ENCODE measurements at places on chromosomes 11 and 22.

DNA sequence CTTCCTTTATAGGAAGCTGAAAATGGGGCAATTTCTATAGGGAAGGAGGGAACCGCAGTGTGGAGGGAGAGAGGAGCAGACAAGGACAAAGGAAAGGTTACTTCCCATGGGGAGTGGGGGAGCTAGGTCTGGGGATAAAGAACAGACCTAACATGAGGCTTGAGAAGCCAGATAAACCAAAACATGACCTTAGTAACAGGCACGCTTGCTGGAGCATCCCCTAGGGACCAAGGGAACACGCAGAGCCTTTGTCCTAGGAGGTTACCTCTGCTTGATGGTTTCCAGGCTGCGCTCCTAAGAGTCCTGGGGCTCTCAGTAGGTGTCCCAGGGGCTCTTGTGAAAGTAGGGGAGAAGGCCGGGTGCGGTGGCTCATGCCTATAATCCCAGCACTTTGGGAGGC is 271.4 kb upstream of the NCAM1 start:
- DNase-seq = no peak

DNA sequence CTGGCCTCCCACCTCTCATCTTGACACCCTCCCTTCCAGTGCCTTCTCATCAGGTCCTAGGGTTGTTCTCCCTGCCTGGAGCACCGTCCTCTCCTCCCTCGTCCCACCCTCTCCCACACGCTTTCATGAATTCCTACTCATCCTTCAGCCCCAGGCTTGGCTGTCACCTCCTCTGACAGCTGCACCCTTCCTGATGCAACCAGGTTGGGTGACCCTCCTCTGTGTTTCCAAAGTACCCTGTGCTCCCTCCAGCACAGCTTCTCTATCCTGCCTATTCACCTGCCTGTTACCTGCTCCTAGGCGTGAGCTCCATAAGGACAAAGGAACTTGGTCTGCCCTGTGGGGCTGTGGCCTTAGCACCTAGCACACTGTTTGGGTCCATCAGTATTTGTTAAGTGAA is 58.4 kb downstream of the SGSM3 start:
- no peak for DNase-seq

DNA sequence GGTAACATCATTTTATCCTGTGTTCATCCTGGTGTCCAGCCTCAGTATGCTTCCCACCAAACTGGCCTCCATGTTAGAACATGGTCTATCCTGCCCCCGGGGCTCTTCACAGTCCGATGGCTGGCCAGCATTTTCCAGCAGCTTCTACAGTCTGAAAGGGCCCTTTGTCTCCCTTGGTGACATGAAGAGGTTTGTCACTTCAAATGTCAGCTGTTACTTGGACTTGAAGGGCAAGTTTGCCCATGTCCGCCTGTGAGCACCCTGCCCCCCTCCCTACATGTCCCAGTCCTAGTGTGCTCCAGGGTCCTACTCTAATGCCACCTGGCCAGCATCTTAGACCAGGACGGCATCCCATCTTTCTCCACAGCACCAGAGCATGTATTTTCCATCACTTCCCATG is 24.7 kb downstream of the PATZ1 start:
- DNase-seq = no peak

GRCh38 chr22:32695451-32695891 is 106.0 kb upstream of the TIMP3 start:
- no peak for DNase-seq

GRCh38 chr11:112229746-112230433 is 3.7 kb downstream of the PTS start:
- no peak for DNase-seq

- DNase-seq = no peak
These were observed 111.9 kb downstream of the MRTFA start for GRCh38 chr22:40524392-40525249.

DNA sequence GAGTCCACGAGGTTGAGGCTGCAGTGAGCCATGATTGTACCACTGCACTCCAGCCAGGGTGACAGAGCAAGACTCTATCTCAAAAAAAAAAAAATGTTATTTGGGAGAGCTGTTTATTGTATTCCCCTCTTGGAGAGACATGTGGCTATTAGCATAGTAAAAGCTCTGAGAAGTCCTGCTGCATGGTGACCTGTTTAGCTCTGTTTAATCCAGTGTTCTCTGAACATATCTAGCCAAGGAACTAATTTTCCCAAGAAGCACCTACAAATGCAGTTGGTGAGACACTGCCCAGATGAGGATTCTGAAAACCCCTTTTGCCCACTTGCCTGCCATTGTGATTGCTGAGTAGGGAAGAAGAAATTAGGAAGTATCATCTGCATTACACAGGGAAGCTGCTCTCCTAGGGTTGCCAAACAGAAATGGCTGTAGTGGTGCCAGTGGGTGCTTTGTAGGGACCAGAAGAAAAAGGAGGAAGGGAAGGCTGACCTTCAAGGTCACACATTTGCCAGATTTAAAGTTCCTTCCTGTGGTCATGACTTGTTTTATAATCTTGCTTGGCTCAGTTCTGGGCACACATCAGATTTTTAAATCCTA is 15.7 kb downstream of the TIMP3 start:
- no peak for DNase-seq

GRCh38 chr22:21688706-21689381 is 23.0 kb downstream of the PPIL2 start:
- no peak for DNase-seq

GRCh38 chr11:71977743-71978418 is 20.8 kb upstream of the IL18BP start:
- DNase-seq = no peak

- DNase-seq = no peak
These were observed 40.0 kb downstream of the DDI1 start for GRCh38 chr11:104076455-104076854.

DNA sequence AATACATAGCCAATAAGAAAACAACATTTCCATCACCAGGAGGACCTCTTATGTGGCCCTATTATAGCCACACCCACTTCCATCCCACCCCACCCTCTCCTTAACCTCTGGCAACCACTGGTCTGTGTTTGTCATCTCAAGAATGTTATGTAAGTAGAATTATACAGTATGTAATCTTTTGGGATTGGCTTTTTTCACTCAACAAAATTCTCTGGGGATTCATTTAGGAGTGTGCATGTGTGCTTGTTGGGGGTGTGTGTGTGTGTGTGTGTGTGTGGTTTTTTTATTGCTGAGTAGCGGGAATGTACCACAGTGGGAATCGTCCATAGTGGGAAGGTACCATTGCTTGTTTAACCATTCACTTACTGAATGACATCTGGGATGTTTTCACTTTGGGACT is 5.2 kb downstream of the KCNJ5 start:
- no peak for DNase-seq

- no peak for DNase-seq
These were observed 486 bp downstream of the CLMP start for GRCh38 chr11:123194337-123195187.

- DNase-seq = no peak
These were observed 22.7 kb downstream of the POLDIP3 start for GRCh38 chr22:42591987-42592386.

- no peak for DNase-seq
These were observed 18.3 kb downstream of the AMOTL1 start for GRCh38 chr11:94786264-94787126.
